Stimulated activated CD4-positive, alpha-beta T cell treated with anti-CD3 and anti-CD28 coated beads, Interleukin-1b, Interleukin-23, amount 100 ng/mL, for 4 hours (primary cell): ENCODE measurements at places on chromosomes 6 and 20.

- DNase-seq = no peak
These were observed 5.0 kb downstream of the SLC12A5 start for GRCh38 chr20:46034039-46034438.

GRCh38 chr6:35192301-35192860, 21.4 kb upstream of the SCUBE3 start:
- no peak for DNase-seq

DNA sequence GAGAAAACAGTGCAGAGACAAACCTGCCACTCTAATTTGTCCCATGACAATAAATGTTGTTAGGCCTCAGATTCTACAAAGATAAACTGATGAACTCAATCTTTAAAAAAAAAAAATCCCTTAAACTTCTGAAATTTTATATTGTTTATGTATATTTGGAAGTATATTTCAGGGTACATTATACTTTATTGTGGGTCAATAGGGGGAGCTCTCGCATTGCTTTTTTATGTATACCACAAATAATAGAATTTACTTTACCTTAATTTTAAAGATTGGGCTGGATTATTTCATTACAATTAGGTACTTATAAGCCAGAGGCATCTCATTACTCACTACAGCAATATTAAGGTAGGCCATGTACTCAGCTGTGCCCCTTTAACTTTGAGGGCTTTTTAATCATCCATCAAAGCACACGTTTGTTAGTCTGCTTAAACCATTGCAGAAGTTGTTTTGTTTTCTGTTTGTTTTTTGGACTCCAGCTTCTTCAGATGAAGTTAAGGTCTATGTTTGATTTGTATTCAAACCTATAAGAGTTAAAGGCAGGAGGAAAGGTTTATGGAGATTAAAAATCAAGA, 56.3 kb upstream of the EYA4 start:
- no peak for DNase-seq

GRCh38 chr6:113394216-113394615, 462.9 kb upstream of the MARCKS start:
- DNase-seq = no peak

DNA sequence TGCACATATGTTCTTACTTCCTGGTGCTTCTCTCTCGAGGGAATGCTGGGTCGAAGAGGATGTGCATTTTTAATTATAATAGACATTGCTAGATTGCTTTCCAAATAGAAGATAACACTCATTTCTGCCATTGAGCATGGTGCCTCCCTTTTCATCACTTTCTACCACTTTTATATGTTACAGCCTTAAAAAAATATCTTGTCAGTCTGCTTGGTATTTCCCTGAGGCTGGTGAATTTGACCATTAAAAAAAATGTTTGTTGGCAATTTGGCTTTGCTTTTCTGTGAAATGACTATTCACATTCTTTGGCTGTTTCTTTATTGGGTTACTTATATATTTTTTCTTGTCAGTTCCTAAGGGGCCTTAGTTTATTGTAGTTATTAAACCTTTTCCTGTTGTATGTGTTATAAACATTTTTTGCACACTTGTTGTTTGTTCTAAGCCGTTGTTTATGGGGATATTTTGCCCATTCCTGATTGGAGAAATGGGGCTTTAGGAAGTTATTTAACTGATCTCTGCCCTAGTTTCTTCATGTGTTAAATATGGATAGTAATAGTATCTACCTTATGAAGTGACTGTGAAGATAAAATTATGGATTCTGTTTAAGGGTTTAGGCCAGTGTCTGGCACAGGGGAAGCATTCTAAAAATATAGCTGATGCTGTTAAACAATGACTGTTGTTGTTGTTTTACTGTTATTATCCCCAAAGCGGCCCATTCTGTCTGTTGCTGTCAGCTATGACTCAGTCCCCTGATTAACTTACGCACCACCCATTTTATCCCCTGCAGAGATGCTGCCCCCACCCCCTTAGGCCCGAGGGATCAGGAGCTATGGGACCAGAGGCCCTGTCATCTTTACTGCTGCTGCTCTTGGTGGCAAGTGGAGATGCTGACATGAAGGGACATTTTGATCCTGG, 3.8 kb downstream of the DDR1 start:
- DNase-seq = no peak

- no peak for DNase-seq
These were observed 13.9 kb downstream of the TOMM6 start for GRCh38 chr6:41801380-41801779.

- DNase-seq = no peak
These were observed 55.1 kb downstream of the CEBPB start for GRCh38 chr20:50245498-50246366.

- no peak for DNase-seq
These were observed 14.3 kb downstream of the ENPP1 start for GRCh38 chr6:131822119-131822518.

DNA sequence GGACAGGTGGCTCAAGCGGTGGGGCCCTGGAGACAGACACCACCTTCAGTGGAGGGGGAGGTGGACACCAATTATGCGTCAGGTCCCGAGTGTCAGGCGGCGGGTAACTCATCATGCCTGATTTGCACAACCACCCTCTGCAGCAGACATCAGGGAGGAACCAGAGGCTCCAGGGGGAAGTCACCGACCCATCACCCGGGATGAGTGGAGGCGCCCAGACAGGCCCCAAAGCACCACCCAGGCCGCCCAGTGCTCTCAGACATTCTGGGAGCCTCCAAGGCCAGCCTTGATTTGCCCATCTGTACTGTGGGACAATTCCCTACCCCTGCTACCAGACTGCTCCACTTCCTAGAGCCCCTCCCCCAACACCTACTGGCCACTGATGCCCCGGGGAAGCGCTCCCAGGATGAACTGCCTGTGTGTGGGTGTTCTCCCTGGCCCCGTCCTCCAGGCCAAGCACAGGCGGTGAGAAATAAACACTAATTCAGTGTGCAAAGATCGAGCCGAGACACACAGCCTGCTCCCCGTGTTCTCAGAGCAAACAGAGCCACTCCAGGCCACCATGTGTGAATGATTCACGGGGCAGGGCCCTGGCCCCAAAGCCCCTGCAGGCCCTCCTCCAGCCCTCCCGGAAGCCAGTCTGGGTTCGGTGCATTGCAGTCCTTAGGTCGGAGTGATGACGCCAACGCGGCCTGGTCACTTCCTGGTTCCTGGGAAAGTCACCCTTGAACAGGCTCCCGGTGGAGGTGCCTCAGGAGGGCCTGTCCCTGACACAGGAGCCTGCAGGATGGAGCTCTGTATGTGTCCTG, 107.2 kb downstream of the ASXL1 start:
- no peak for DNase-seq
